Uterus (tissue), 4 donors: ENCODE measurements at places on chromosomes 3 and 15. TPM values are rescaled to one million over a fixed set of nuclear protein-coding genes. Genes with fewer than 3 reads are reported as not detected.

ITIH1 gene
- 0.18 TPM for total RNA-seq

SLC22A14 gene
- not detected for total RNA-seq

GADL1 gene
- not detected for total RNA-seq

DNA sequence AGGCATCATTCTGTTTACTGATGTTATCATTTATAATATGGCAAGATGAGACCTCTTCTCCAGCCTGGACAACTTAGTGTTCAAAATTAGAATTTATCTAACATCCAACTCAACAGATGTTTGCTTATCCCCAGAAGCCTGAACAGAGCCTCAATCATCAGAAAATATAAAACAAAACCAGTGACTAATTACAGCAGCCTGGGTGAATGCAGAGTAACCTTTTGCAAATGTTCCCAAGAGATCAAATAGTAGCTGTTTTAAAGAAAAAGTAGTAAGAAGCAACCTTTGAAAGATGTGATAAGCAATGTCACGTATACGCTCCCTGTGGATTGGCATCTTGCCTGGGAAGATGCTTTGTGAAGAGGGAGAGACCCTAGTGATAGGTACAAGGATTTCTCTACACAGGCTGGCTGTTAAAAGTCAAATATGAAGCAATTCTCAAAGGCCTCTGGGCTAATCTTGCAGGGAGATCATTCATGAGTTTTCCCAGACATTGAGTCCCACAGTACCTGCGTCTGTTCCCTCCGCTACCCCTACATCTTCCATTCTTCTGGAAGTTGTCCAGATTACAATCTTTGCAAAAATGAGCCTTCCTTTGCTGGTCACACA is 39.3 kb upstream of the PRICKLE2 start:
- DNase-seq, result no peak

DNA sequence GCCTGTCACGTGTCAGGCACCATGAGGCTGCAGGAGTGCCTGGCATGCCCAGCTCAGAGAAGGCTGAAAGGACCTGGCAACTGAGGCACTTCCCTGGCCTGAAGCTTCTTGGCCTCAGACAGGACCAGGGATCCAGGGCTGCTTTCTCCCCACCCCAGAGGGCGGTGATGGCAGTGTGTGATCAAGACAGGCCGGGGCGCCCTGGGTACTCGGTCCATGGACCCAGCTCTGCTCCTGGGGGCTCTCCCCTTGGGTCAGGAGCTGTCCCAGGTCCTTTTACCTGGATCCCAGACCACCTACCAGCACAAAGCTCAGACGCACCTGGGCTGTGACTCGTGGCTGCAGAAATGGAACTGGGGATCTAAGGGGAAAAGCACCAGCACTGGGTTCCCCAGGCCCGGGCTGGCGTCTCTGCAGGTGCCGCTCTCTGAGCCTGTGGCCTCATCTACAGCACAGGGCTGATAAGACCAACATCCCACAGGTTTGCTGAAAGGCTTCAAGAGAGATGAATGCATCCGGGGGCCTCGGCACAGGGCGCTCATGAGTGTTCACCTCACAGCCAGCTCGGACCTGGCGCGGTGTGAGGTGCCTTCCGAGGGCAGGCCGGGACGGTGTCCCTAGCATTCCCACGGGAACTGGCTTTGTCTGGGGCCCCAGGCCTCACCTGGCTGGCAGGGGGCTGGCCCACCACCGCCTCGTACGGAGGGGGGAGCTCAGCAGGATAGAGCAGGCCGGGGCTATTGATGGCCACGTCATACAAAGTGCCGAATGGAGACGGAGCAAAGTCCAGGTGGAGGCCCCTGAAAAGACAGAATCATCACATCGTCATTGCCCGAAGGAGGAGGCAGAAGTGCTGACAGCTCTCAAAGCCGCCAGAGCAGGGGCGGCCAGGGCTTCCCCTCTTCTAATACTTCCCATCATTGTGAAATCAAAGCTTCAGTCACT is 133.6 kb downstream of the NSMCE3 start:
- DNase-seq, result no peak

- DNase-seq, result no peak
These were observed 45.7 kb downstream of the EXOG start for GRCh38 chr3:38541806-38542205.

DNA sequence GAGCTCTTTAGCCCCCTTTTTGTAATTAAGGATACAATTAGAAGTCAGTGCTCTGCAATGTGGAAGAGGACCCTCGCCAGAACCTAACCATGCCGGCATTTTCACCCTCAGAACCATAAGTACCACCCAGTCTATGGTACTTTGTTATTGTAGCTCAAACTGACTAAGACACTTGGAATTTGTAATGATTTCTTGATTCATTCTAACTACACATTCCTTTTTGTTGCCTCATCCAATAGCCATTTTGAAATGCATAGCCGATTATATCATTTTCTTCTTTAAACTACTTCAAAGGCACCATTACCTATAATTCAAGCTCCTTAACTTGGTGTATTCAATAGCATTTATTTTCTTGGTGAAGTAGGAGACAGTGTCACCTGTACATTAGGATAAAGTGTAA is 61.4 kb downstream of the GLB1 start:
- DNase-seq, result no peak

GRCh38 chr3:28564211-28564610 is 215.6 kb upstream of the AZI2 start:
- no peak for DNase-seq

DNA sequence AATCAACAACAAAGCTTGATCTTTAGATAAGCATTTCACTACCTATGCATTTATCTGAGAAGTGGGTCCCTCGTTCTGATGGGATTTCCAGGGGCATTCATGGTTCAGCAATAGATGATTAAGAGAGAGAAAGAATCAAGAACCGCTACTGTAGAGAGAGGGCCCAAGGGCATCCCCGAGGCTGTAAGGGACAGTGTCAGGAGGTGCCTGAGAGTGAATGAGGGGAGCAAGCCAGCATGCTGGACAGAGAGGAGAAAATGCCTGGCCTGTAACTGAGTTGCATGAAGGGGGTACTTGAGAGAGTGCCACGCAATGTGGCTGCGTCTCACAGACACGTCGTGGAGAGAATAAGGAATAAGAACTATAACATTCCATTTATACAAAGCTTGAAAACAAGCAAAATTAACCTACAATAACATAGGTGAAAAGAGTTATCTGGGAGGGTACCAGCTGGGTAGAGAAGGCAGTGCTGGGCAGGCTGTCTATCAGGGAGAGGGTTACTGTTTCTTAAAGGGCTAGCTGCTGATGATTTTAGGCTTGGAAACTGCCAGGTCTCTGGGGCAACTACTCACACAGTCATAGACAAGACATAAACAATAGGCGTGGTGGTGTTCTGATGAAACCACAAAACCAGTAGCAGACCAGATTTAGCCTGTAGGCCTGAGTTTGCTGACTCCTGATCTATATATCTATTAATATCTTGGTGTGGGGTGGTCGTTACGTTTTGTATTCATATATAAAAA is 374.6 kb upstream of the CFAP20DC start:
- no peak for DNase-seq

DNA sequence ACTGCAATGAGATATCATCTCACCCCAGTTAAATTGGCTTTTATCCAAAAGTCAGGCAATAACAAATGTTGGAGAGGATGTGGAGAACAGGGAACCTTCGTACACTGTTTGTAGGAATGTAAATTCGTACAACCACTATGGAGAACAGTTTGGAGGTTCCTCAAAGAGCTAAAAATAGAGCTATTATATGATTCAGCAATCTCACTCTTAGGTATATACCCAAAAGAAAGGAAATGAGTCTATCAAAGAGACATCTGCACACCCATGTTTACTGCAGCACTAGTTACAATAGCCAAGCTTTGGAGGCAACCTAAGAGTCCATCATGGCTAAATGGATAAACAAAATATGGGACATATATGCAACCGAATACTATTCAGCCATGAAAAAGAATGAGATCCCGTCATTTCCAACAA is 68.0 kb upstream of the HES1 start:
- DNase-seq, result no peak

DNA sequence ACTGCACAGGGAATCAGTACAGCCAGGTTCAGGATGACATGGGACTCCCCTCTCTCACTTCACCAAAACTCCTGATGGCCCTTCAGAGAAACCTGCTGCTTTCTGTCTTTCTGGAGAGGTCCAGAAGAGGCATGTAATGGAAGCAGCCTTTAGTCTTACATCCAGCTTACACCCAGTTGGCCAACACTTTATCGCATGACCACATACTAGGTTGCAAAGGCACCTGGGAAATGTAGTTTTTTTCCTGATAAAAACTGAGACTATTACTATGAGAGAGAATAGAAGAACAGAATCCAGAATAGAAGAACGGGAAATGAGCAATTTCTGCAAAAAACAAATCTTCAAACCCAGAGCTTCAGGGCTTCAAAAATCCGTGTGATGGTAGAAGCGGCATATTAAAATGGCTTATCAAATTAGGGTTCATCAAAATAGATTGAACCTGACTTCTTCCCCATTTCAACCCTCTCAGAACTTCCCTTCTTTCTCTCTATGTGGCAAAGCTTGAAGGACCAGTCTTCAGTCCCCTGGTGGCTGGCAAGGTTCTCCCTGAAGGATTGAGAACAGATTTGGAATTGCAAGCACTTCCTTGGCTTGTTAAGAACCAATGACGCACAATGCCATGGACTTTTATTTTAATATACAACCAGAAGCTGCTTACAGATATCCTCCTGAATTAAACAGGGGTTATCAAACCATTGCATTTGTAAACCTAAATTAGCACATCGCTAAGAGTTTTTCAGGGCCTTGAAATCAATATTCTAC is 34.4 kb downstream of the CORO2B start:
- DNase-seq, result no peak

DNA sequence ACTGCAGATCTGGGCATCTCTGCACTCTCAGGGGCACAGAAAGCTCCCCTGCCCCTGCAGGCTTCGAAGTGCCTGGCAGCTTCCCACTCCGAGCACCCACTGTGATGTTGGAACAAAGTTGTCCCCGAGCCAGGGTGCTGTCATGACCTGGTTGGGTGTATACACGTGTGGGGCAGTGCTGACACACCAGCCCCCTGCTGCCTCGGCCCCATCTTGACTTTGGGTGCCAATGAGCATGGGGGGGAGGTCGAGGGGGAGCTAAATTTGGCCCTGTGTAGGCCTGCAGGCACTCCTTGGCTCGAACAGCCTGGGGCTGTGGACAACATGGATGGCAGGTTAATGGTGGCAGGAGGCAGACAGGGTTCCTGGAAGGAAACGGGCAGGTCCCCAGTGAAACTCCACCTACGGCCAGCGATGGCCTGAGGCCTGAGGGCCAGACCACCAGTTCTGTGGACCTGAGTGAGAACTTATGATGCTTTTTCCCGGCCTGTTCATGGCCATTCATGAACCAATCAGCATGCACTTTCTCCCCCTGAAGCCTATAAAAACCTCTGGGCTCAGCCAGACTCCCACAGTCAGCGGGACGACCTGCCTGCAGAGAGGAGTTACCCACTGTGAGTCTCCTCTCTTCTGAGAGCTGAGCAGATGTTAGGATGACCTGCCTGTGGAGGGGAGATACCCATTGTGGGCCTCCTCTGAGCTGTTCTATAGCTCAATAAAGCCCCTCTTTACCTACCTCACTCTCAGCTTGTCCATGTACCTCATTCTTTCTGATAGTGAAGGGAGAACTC is 1029.1 kb upstream of the GBE1 start:
- no peak for DNase-seq

GRCh38 chr3:172103724-172104123 is 64.3 kb downstream of the FNDC3B start:
- no peak for DNase-seq

DNA sequence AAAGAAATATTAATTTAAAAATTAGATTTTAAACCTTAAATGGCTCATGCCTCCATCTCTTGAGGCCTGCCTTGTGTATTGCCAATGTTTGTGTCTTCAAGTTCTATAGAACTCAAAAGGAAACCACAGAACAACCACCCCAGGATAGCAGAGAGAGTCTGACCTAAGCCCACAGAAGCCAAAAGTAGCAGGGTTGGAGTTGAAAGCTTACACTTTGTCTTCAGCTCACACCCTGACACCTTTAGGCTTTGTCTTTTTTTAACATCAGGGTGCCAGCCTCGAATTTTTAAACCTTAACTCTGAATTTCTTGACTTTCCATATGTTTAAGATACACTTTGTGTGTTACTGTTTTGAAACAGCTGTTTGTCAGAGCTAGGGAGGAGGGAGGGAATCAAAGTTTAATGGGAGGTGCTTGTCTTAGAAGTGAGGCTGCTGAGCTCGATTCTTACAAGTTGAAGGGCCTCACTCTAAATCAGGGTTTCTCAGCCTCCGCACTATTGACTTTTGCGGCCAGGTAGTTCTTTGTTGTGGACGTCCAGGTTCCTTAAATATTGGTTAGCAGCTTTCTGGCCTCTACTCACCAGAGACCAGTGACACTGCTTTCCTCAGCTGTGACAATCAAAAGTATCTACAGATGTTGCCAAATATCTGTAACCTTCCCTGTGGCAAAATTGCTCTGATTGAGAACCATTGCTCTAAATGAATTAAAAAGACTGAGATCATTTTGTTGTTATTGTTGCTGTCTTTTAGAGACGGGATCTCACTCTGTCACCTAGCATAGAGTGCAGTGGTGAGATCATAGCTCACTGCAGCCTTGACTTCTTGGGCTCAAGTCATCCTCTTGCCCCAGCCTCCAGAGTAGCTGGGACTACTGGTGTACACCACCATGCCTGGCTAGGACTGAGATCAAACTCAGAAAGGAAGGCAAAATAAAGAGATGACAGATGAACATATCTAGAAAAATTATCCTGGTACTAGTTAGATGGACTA is 139.2 kb upstream of the EOMES start:
- no peak for DNase-seq

GRCh38 chr3:185046164-185046515 is 106.7 kb downstream of the C3orf70 start:
- no peak for DNase-seq

GRCh38 chr3:185084901-185085300 is 68.0 kb downstream of the C3orf70 start:
- no peak for DNase-seq

DNA sequence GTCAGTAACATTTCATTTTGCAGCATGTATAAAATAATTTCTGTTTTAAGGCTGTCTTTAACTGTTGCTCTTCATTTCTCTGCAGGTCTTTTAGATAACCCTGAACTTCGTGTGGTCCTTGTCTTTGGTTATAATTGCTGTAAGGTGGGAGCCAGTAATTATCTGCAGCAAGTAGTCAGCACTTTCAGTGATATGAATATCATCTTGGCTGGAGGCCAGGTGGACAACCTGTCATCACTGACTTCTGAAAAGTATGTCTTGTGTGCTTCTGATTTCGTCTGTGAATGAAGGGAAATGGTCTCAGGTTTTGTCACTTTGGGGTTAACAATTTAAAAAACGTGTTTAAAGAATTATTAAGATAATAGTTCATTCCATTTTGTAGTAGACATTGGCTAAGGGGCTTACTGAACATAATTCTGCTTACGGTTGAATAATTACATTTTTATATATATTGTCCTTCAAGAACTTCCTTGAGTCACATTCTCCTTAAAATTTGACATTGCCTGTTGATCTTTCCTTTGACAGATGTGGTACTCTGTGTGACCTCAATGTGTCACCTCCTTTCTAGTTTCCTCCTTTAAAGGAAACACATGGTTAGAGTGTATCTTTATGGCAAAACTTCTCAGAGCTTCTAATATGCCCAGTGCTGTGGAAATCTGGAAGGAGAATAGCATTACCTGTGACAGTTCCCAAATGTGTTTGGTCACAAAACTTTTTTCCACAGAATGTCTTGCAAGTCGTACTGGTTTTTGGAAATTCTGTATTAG is 26.3 kb downstream of the FBXO22 start:
- no peak for DNase-seq
